ENCODE measurements at places on chromosomes 12 and 14.

DNA sequence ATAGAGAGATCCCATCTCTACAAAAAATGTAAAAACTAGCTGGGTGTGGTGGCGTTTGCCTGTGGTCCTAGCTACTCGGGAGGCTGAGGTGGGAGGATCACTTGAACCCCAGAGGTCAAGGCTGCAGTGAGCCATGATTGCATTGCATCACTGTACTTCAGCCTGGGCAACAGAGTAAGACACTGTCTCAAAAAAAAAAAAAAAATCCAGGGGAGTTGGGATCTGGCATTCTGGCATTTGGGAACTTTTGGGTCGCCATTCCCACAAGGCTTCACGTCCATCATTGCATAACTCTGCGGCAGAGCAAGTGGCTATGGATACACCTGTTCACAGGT lies 34.7 kb upstream of the FAM181A start:
- DNase-seq = no peak

DNA sequence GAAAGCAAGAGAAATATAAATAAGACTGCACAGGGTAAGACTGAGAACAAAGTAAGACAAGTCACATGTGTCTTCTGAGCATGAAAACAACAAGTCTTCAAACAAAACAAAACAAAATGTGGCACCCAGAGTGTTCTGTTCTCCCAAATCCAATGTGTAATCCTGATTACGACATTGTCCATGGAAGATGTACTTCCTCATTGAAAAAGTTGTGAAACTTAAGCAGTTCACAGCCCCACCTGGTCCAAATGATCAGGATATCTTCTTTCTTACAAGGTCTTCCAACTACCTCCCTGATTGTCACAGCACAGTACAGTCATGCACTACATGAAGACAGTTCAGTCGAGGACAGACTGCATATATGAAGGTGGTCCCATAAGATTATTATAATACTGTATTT lies 23.3 kb upstream of the NEK9 start:
- DNase-seq = no peak

GRCh38 chr12:78261901-78262300 lies 431.2 kb downstream of the NAV3 start:
- no peak for DNase-seq

GRCh38 chr12:58310809-58311622 lies 369.6 kb downstream of the ATP23 start:
- DNase-seq = no peak

DNA sequence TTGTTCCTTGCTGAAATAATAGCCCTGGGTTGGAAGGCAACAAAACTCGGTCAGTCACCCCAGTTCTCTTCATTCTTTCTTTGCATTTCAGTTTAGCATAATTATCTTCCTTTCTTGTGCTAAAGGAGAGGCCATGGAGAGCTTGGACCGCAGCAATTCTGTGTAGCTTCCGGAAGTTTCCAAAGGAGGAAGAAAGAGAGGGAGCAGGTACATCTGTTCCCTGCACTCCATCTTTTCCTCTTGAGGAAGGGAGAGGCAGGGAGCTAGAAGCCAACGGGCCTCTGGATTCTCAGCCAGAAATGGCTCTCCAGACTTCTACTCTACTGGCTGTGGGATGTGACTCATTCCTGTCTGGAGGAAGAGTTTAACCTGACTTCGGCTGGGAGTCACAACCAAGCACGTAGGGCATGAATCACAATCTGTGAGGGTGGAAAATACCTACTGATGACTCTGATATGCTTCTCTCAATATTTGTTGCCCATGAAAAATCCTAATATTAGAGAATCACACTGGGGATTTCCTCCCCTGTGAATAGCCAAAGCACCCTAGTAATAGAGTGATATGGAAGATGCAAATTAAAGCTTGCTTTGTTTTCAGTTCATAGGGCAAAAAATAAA lies 17.0 kb downstream of the ANO6 start:
- DNase-seq = peak; percentile 2

DNA sequence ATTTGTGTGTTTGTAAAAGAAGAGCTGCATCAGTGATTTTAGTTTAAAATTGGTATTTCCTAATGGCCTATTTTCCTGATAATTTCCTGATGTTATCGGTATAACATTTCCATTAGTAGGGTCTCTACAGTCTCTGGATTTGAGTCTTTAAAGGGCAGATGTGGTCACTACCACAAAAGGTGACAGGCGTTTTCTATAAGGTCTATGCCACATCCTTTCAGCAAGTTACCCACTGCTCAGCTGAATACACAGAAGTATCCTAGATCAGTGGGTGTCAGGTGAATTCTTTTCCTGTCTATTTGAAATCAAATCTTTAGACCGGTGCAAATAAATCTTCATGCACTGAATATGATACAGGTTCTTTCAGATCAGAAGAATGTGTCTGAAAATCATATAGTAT lies 90.2 kb downstream of the LIN7A start:
- DNase-seq = no peak

DNA sequence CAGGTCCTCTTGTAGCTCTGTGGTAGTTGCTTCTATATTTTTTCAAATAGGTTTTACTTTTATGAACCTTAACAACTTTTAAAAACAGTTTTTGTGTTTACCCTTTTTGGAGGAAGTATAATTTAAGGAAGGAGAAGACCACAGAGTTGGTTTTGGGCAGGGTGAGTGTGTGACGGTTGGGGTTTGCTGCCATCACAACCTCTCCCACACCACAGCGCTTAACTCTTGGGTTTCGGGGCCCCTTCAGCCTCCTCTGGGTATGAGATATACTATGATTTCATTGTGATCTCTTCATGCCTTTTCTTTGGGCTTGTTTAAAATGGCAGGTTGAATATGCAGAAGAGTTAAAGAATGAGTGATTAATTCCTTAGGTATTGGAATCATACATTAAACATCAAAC lies 228.7 kb upstream of the CRY1 start:
- DNase-seq = no peak

DNA sequence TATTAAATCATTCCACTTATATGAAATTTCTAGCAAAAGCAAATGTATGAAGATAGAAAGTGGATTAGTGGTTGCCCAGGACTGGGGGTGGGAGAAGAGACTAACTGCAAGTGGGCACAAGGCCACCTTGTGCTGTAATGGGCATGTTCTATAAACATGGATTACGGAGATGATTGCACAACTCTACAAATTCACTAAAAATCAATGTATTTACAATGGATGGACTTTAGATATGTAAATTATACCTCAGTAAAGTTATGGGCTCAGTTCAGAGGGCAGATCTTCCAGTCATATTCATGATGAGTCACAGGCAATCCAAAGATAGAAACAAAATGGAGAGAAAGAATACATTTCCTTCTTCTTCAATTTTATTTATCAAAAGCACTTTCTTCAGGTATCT lies 173.9 kb downstream of the NDUFA12 start:
- DNase-seq = no peak

DNA sequence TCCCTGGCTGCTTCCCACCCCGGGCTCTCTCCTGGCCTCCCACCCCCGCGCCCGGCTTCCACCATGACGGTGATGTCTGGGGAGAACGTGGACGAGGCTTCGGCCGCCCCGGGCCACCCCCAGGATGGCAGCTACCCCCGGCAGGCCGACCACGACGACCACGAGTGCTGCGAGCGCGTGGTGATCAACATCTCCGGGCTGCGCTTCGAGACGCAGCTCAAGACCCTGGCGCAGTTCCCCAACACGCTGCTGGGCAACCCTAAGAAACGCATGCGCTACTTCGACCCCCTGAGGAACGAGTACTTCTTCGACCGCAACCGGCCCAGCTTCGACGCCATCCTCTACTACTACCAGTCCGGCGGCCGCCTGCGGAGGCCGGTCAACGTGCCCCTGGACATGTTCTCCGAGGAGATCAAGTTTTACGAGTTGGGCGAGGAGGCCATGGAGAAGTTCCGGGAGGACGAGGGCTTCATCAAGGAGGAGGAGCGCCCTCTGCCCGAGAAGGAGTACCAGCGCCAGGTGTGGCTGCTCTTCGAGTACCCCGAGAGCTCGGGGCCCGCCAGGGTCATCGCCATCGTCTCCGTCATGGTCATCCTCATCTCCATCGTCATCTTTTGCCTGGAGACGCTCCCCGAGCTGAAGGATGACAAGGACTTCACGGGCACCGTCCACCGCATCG lies 1.8 kb downstream of the KCNA1 start:
- no peak for DNase-seq

DNA sequence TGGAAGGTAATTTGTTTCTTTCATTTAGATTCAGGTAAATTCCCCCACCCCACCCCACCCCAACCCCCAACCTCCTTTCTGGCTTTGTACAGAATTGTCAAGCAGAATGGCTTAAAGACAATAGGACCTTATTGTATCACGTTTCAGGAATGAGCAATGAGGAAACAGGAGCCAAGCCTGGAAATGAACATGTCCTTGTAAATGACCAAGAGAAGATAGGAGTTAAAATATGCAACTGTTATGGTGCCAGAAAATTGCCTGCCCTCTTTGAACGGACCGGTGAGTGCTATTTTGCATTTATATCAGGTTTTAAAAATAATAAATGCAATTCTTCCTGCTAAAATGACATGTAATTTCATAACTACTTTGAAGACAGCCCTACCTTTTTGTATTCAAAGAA lies 141.6 kb upstream of the PELI2 start:
- no peak for DNase-seq

- no peak for DNase-seq
These were observed 77.5 kb upstream of the IFNG-AS1 start for GRCh38 chr12:67911789-67912188.

DNA sequence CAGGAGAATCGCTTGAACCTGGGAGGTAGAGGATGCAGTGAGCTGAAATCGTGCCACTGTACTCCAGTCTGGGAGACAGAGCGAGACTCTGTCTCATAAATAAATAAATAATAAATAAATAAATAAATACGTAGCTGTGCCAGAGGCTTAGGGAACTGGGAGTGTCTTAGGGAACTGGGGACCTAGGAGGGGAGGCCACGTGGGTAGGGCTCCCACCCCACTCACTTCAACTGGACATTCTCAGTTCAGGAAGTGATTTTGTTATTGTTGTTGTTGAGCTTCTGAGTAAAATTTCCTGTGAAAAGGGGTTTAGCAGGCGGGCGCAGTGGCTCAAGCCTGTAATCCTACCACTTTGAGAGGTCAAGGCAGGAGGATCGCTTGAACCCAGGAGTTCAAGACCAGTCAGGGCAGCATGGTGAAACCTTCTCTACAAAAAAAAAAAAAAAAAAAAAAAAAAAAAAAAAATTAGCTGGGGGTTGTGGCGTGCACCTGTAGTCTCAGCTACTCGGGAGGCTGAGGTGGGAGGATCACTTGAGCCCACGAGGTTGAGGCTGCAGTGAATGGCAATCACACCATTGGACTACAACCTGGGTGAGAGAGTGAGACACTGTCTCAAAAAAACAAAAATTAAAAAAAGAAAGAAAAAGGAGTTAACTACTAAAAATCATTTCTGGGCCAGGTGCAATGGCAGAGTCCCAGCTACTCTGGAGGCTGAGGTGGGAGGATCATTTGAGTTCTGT lies 19.0 kb upstream of the ANKRD9 start:
- no peak for DNase-seq

DNA sequence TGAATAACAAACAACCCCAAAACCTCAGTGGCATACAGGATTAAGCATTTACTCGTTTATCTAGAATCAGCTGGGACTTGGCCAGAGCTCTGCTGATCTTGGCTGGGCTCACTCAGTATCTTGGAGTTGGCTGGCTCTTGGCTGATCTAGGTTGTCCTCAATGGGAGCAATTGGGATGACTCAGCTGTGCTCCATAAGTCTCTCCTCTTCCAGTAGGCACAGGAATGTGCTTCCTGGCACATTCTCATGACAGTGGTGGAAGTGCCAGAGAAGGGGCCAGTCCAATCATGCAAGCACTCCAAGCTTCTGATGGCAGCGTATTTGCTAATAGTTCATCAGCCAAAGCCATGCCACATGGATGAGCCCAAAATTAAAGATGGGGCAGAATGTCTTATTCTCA lies 41.7 kb upstream of the ANO4 start:
- no peak for DNase-seq

DNA sequence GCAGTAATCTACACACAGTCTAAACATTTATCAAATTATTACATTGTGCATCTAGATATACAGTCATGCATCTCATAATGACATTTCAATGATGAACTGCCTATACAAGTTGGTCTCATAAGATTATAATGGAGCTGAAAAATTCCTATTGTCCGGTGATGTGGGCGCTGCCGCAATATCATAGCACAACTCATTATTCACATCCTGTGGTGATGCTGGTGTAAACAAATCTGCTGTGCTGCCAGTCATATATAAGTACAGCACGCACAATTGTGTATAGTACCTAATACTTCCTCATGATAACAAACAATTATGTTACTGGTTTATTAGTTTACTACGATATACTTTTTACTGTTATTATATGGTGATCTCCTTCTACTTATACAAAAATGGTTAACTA lies 768.8 kb upstream of the NOVA1 start:
- no peak for DNase-seq

- DNase-seq = no peak
These were observed 114.2 kb downstream of the PDE3A start for GRCh38 chr12:20482491-20483054.

GRCh38 chr12:121579190-121579791 lies 1.5 kb downstream of the KDM2B start:
- DNase-seq = no peak

- no peak for DNase-seq
These were observed 26.3 kb upstream of the MLXIP start for GRCh38 chr12:122052285-122052684.

GRCh38 chr14:34023824-34024767 lies 73.2 kb upstream of the EGLN3 start:
- DNase-seq = no peak

GRCh38 chr12:106074706-106075392 lies 63.9 kb downstream of the NUAK1 start:
- DNase-seq = no peak

DNA sequence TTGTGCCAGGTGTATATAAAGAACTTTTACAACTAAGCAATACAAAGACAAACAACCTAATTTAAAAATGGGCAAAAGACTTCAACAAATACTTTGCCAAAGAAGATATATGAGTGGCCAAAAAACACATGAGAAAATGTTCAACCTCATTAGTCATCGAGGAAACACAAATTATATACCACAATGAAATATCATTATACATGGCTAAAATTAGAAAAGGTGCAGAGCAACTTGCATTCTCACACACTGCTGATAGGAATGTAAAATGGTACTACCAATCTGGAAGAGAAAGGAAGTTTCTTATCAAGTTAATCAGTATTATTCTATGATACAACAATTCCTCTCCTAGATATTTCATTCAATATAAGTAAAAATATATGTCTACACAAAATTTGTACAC lies 131.6 kb upstream of the FRMD6 start:
- no peak for DNase-seq

GRCh38 chr12:132335179-132335756 lies 5.9 kb upstream of the GALNT9 start:
- DNase-seq = no peak

DNA sequence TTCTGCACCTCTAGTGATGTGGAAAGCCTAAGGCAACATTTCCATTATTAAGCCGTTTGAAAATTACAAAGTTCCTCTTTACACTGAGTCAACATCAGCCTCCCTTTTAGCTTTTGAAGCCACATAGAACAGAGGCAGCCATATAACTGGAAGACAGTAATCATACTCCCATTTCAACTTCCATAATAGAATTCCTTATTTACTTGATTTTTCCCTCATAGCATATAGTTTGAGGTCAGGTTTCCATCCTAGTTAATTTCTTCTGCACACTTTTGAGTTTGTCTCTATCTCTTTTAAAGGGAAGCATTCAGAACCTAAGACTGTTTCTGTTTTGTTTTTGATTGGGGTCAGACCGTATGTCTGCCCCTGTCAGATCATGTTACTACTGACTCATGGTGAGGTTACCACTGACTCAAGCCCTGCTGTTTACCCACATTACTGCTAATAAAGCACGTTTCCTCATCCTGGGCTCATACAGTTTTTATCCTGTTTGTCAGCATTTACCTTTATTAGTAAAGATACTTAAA lies 161.0 kb downstream of the SLC38A4 start:
- no peak for DNase-seq

Data from stimulated activated CD8-positive, alpha-beta memory T cell treated with anti-CD3 and anti-CD28 coated beads, Interleukin-4, amount 100 ng/mL, for 24 hours (primary cell).